Fibroblast of skin of abdomen (primary cell): ENCODE measurements at places on chromosomes 1 and 21.

- peak; percentile 58 for DNase-seq
Observed at GRCh38 chr1:182781841-182782586, 7.6 kb upstream of the NPL start.

DNA sequence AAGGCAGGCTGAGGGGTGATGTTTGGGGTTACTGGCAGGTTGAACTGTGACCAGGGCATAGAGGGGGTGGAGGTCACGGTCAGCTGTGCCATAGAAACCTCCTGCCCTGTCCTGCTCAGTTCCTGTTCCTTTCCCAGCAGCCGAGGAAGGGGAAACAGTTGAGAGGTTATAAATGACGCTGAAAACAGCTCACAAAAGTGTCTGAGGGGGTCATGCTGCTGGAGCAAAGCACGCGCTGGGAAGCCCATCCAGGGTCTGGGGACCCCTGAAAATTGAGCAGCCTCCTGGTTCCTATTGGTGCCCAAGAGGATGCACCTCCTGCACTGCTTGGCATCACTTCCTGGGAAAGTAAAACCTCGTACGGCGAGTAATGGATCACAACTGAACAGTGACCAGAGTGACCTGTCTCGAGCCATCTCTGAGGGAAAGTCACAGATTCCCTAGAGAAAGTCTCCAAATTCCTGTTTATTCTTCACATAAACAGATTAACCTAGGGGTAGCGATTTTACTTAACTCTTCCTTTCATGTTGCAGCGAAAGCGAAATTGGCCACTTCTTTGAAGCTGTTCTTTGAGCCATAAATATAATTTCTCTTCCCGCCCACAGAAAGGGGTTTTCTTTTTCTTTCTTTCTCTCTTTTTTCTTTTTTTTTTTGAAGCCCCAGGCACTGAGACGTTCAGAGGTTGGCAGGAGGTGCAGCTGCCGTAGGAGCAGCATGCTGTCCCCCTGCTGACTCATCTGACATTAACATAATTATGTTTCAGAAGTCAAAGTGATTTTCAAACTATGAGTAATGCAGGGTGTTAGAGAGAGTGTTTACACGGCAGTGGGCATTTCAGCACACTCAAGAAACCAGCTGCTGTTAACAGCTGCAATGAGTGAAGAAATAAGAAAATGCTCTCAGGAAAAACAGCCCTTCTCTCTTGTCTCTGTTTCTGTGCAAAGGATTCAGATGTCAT is 41.8 kb upstream of the ATF3 start:
- DNase-seq = peak; percentile 61

DNA sequence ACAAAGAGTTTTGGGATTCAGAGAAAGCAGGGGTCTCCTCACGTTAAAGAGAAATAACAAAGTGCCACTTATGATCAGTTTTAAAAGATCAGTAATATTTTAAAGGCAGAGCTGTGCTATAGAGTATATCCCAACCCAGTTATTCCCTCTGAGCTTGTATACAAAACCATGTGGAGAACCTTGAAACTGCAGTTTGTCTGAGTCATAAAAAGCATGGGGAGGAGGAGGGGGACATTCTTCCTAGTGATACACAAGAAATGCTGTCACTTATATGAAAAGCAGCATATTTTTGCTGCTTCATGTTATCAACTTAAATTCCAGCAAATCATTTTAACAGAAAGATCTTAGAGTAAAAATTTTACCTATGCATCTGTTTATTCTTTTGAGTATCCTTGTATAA is 244.5 kb downstream of the GPR52 start:
- peak; percentile 42 for DNase-seq

DNA sequence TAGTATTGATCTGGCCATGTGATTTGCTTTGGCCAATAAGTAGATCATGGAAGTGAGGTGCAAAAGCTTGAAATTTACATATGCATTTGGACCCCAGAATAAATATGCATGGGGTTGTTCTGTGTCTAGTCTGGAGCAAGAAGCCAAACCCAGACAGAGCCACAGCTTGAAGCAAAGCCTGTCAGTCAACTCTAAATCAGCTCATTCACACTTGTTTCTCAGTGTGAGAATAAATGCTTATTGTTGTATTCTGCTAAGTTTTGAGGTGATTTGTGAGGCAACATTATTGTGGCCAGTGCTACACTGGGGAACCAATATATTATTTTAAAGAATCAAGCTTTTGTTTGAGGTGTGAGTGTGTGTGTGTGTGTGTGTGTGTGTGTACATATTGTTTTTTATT is 12.2 kb upstream of the PGLYRP3 start:
- DNase-seq = no peak

DNA sequence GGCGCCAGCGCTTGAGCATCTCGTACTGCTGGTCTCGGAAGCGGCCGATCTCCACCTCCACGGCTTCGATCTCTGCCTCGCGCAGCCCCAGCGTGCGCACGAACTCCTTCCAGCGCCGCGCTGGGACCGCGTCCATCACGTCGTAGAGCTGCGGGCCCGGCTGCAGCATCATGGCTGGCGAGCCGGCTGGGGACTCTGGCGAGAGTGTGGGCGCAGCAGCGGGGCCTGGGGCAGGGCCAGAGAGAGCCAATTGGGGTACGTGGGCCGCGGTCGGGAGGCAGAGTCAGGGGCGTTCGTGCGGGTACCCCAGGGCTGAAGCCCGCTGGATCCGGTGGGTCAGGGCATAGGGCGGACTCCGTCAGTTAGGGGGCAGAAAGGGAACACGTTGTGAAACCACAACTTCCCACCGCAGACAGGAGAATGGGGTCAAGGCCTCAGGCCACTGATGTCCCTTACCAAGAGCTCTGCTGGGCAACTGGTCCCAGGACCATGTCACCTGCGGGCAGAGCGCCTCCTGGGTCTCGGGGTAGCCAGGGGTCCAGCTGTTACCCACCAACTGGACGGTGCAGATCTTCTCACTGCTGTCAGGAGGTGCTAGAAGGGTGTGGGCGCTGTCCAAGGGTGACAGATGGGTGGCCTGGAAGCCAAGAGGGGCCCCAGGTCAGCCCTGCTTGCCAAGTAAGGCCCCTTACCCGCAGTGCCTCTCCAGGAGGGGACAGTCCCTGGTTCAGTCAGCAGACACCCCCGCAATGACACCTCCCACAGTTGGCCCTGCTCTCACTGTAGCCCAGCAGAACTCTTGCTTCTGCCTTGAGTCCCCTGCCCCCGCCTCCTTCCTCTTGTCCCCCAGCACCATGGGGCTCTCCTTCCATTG is 4.2 kb downstream of the TNFRSF25 start:
- no peak for DNase-seq

DNA sequence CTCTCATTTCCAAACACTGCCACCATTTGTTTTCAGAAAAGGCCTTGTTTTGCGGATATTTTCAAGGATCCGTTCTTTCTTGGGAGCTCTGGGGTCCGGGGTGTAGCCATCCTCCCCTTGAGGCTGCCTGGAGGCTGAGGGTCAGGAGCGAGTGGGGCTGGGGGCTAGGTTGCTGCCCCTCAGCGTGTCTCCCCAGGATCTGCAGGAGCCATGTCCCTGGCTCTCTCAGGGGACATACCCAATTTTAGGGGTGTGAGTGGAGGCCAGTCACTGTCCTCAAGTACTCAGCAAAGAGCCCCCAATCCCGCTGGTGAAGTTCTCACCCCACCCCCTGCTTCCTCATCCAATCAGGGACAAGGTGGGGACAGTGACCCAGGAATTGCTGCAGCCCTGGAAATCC is 15.0 kb upstream of the PRDM16 start:
- DNase-seq = no peak

DNA sequence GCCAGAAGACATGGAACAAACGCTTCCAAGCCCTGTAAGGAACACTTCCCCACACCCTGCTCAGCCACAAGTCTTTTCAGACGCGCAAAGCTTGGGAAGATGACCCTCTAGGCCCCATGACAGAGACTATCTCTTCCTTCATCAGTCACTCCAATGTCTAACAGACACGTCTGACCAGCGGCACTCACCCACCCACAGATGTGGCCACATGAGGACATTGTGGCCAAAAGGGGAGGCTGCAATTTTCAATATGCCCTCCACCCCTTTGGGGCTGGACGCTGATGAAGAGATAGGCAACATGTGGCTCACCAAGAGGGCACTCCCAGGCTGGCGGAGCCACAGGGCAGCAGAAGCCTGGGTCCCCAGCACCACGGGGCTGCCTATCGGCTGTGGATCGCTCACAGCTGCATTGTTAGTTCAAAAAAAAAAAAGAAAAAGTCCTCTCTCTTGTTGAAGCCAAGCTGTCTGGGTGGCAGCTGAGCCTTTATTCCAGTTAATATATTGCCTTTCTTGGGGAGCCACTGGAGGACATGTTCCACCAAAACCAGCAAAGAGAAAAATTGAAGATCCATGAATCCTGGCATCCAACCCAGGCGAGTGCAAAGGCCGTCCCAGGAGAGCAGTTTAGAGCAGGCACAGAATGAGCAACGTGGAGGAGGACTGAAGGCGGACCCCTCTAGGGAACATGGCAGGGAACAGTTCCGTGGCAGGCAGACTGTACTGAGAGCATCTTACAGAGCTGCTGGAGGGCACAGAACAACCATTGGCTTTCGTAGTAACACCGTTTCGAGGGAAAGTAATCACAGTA is 52.7 kb upstream of the GPR153 start:
- DNase-seq = no peak

- DNase-seq = peak; percentile 76
Observed at GRCh38 chr1:40476924-40477677, at the start of gene ZFP69. TSS of gene ZFP69 (plus strand) at chr1:40477290. CDS start at chr1:40479362, 2,072 bp downstream.

DNA sequence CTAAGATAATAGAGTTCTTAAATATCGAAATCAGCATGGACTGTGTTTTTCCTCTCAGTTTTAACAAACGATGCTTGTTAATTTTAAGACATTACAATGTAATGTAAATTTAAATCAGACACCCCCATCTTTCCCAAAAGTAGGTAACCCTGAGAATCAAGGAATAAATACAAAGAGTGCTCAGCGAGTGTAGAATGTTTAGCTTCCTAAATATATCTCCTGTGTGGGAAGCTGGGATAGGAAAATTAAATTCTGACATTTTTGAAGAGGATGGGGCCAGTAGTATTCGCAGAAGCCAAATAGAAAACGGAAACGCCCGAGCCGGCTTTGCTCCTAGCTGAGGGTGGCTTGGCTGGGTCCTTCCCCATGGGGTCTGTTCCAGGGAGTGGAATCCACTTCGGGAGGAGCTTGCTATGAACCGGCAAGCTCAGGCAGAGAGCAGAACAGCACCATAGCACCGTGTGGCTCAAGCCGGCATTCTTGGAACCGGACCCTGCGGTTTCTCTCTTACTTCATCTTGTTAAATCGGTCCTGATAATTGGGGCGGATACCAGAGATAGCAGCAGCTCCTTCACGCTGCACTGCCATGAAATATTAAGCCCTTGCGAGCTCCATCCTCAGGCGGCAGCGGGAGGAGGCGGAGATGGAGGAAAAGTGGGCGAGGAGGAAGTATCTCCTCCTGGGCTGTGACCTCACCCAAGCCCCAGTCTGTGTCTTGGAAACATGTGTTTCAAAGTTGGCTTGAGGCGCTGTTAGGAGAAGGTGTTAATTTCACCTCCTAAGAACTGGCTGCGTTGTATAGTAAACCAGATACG is 24.9 kb downstream of the MAP3K7CL start:
- DNase-seq = peak; percentile 63

- DNase-seq = peak; percentile 40
Observed at GRCh38 chr21:44982558-44983250, 42.9 kb downstream of the SLX9 start.

DNA sequence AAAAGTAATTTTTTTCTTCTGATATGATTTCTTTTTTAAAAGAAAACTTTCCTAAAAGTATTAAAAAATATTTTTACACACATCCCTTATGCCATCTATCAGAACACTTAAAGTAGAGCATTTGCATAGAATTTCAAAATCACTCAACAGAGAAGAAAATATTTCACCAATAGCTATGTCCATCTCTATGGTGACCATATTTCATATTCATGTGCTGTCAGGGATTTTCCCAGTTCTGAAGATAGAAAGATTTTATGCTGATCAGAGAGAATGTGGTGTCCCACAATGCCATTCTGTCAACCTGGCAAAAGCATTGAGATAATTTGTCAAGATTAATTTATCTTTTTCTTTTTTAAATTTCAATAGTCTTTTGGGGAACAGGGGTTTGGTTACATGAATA is 87.0 kb downstream of the C4BPA start:
- no peak for DNase-seq

- peak; percentile 23 for DNase-seq
Observed at GRCh38 chr1:90579212-90579802, 137.8 kb downstream of the BARHL2 start.

GRCh38 chr1:154784924-154785531 is 85.1 kb downstream of the KCNN3 start:
- no peak for DNase-seq

DNA sequence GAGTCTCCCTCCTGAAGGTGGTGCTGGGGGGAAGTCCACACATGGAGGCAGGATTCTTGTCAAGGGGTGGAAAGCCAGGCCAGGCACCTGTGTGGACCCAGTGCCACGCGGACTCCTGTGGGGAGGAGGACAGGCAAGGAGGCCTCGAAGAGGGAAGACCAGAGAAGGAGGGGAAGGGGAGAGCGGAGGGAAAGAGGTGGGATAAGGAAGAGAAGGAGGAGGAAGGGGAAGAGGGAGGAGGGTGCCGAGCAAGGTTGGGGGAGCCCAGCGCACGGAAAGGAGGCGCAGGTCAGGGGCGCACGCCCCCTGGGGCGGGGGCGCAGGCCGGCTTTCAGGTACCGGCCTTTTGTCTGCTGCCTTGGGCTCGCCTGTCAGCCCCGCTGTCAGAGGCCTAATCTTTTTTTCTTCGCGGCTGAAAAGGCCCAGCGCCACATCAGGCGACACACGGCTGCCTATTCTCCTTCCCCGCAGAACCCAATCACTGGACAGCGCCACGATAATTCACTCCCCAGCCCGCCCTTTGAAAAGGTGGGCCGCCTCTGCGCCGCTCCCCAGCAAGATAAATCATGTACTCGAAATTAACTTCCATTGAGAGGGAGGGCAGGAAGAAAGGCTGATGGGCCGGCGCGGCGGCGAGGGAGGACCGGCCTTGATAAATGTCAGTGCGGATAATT is 42.5 kb downstream of the PRDM16 start:
- no peak for DNase-seq

- DNase-seq = no peak
Observed at GRCh38 chr21:41653243-41653953, 113.5 kb downstream of the RIPK4 start.

GRCh38 chr1:156882543-156882942 is 11.0 kb upstream of the PEAR1 start:
- DNase-seq = no peak

DNA sequence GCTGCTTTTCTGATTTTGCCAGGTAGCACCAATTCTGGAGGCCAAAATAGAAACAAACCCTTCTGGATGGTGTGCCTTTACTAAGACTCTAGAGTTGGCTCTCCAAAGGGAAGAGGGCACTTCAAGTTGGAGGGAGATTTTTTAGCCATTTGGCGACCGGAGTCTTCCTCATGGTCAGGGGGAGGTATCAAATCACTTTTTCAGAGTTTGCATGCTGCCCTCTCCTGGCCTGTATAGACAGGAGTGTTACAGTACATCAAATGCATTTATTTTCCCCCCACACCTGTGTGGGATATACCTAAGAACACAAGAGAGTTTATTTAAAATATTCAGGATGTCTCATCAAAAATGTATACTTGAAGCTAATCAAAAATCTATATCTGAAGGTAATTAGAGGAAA is 3.2 kb downstream of the GREM2 start:
- DNase-seq = no peak

- peak; percentile 35 for DNase-seq
Observed at GRCh38 chr1:20982316-20982715, 194.4 kb downstream of the EIF4G3 start.

- no peak for DNase-seq
Observed at GRCh38 chr1:5198328-5198727, 543.9 kb downstream of the AJAP1 start.
